ENCODE measurements at places on chromosomes 12 and 14.

- DNase-seq, result no peak
These were observed 79.8 kb upstream of the FSCB start for GRCh38 chr14:44586910-44587309.

DNA sequence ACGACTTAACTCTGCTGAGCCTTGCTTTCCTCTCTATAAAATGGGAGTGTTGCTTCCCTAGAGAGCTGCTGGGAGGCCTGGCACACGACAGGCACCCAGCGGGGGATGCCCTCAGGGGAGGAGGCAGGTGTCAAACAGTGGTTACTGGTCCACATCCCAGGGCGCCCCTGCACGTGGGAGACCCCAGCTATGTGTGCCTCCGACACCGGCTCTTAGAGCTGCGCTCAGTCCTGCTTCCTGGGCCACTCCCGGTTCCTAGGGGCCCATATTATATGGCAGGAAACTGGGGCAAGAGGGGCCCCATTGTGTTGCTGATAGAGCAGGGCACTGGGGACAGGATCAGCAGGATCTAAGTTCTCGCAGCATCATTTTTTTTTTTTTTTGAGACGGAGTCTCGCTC, 47.3 kb downstream of the CHGA start:
- no peak for DNase-seq

GRCh38 chr12:95830335-95831089, 28.2 kb upstream of the SNRPF start:
- no peak for DNase-seq

DNA sequence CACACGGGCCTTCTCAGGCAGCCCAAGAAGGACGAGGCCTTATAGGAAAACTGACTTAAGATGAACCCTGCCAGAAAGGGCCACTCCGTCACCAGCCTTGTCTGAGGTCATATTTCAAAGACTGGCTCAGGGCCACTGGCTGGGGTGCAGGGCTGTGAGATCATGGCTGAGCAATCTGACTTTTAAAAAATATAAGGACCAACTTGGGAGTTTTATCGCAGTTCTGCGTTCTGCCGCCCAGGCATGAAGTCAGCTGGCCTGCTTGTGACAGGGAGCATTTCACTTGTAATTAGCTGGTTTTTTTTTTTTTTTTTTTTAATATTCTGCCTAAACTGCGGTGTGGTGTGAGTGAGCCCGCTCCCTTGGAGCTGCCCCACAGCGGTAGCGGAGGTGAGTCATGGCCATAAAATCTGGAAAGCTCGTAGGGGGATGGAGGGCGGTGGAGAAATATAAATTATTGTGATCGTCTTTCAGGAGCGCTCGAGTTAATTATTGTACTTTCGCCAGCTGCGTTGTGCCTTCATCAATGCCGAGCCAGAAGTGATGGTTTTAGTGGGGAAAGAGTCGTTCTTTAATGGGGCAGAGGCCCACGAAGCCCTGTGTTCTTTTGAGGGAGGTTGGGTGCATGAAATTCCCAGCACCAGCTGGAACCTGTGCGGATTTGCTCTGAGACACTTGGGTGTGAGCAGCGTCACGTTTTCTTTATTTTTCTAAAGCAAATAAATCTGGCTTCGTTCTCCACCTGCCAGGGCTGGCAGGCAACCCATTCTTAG, 231.9 kb downstream of the C12orf75 start:
- no peak for DNase-seq

DNA sequence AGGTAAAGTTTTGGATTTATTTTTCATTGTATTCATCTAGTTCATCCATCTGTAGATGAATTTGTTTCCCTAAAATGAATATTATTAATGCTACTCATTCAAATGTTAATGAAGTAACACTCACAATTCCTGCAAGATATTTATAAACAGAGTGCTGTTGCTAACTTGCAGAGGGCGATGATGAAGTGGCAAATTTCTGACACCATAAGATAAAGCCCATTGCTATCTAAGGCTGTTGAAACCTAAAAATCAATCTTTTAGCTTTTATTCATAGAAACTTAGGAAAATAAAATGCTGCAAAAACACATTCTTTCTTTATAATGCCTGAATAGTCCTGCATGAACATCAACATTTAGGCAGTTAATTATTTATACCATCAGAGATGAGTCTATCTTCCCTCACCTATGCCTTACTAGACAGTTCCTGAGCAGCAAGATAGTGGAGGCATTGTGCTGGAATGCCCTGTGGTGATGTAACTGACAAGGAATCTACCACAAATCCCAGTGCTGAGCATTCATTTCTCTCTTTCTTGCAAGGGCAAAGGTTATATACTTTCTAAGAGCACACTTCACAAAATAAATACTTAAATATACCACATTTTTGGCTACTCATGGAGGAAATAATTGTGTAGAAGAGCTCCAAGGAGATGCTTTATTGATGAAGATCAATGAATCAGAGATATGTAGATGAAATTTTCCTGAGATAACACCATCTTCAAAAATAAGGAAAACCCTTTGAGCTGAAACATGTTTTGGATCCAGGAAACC, 57.6 kb downstream of the LMNTD1 start:
- no peak for DNase-seq

- DNase-seq, result no peak
These were observed 159.0 kb downstream of the MGAT4C start for GRCh38 chr12:86097161-86097560.

DNA sequence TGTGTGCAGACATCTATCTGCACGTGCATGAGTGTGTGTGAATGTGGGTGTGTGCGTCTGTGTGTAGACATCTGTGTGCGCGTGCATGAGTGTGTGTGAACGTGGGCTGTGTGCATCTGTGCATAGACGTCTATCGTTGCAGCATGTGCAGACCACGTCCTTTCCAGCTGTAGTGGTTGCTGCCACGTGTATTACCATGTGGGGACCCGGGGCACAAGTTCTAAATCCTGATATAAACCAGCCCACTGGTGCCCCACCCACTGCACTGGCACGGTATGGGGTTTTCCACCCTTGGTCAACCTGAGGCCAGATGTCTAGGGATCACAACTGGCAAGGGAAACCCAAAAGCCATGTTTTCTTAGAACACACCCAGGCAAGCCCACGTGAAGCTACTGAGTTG, 197.0 kb downstream of the ANO2 start:
- DNase-seq, result no peak

DNA sequence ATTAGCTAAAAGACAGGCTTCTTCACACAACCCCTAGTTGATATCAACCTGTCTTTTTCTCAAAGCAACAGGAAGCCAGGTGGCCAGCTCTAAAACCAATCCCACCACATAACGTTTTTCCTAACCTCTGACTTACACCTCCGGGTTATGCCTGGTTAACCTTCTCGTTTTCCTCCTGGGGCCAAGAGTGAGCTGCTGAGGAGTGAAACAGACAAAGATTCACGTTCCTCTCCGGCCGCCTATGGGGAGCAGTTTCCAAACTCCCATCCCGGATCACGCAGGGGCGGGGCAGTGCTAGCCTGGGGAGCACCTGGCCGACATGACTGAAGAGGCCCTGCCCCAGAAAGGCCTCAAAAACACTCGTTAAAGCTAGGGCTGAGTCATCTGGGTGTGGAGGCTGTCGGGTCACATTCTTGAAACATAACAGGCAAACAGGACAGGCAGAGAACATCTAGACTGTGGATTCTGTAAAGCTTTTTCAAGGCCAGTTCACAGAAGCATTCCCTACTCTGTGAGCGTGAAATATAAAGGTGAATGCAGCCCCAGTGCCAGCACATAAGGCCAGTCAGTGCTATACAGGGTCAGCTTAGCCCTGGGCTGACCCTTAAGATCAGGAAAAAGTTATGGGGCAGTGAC, 25.9 kb upstream of the LGALS3 start:
- DNase-seq, result no peak

GRCh38 chr14:103528146-103528586, 830 bp upstream of the TRMT61A start:
- no peak for DNase-seq

DNA sequence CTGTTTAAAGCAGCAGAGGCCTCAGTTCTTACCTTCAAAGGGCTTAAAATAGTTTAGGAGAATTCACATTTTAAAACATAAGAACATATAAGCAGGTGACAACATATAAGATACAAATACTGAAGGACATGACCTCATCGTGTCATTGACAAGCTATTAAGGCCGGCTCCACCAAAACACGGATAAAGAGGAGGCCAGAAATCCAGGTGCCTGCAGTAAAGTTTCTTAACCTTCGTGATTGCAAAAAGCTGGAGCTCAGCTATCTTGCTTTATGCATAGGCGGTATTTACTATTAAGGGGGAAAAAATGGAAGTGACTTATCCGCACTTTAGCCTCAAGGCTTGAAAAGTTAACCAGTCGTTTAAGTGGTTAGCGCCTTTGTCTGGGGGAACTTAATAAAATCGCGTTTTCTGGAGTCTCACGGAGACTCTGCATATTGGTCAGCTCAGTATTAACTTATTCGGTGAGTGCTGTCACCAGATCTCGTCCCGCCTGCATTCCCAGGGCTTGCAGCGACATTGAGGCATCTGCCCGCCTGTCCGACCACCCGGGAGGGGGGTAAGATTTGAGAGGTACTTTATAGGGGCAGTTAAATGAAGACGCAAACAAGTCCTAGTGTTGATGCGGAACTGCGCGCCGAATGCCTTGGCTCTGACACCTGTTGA, 1.1 kb upstream of the SP1 start:
- DNase-seq, result no peak

DNA sequence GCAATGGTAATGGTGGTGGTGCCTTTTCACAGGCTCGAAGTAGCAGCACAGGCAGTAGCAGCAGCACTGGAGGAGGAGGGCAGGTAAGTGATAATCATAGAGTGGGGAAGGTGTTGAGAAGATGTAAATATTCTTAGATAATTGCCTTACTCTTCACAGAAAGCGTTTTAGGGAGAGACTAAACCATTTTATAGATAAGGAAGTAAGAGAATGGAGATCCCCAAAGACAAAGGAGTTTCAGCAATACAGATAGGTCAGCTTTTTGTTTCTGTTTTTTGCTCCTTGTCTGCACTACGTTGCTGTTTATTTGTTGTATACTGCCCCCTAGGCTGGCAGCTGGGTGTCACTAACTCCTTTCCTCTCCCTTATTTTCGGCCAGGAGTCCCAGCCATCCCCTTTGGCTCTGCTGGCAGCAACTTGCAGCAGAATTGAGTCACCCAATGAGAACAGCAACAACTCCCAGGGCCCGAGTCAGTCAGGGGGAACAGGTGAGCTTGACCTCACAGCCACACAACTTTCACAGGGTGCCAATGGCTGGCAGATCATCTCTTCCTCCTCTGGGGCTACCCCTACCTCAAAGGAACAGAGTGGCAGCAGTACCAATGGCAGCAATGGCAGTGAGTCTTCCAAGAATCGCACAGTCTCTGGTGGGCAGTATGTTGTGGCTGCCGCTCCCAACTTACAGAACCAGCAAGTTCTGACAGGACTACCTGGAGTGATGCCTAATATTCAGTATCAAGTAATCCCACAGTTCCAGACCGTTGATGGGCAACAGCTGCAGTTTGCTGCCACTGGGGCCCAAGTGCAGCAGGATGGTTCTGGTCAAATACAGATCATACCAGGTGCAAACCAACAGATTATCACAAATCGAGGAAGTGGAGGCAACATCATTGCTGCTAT, 2.0 kb downstream of the SP1 start:
- no peak for DNase-seq

GRCh38 chr14:22388669-22389595, 200.1 kb downstream of the DAD1 start:
- no peak for DNase-seq

DNA sequence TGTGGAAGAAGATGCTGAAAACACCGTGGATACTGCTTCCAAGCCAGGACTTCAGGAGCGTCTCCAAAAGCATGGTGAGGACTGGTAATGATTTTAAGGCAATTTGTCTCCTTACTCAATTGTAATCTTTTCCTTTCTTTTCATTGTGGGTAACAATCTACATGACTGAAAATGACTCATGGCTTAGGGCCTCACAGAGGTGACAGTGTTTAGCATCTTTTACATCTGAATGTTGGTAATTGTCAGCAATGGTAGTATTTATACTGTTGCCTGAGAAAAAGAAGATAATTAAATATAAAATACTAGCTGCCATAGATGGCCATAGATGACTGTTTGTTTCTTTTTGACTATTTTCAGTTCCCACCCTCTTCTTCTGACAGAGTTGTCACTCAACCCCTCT, 31.6 kb downstream of the TULP3 start:
- no peak for DNase-seq

GRCh38 chr12:31740628-31741027, 11.8 kb upstream of the AMN1 start:
- DNase-seq, result no peak

DNA sequence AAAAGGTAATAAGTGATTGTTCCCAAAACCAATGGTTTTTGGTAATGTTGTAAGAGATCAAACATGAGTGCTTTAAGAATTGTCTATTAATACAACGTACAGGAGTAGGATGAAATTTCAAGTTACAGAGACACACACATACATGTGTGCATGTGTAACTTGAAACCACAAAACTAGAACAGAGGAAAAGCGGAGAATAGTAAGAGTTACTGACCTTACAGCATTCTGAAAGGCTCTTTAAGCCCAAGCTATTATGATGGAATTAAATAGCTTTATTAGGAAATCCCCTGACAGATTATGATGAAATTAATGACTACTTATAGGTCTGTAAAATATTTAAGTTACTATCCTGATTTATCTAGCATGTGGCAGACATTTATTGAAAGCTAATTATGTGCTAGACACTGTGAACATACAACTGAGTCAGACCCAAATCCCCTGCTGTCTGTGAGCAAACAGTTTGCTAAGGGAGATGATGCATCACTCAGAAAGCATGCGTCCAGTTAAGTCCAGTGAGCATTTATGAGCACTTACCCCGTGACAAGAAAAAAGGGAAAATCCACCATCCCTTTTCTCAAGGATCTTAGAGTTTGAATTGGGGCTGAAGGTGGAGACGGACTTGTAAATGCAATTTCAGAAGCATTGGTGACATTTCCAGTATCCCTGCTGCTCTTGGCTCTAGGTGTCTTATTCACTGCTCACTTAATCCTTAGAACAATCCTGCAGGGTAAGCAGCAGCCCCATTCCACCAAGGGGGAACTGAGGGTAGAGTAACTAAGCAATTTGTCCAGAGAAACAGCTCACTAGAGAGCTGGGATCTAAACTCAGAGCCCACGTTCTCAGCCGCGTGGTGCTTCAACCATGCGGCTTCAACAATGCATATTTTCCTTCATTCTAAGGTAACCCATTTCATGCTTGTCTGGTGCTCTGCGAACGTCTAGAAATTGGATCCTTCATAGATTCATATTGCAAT, 117.4 kb downstream of the EML1 start:
- no peak for DNase-seq

DNA sequence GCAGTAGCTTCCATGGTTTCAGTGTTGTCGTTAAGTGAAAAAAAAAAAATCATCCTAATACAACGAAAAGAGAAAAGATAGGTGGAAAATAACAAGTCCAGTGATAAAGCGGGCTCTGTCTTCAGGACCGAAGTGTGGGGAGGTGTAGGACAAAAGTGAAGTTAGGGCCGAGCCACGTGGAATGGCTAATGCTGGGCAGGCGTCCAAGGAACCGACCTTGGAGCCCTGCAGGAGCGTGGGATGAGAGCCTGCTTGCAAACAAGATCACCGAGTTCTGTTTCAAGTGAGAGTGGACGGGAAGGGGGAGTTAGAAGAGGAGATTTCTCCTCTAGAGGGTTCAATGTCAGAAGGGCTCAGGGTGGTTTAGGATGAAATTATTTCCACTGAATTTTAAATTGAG, 22.2 kb downstream of the A2ML1 start:
- no peak for DNase-seq

- no peak for DNase-seq
These were observed 42.8 kb upstream of the CPSF6 start for GRCh38 chr12:69196302-69197288.

GRCh38 chr12:96073346-96074330, 38.3 kb upstream of the LTA4H start:
- no peak for DNase-seq

GRCh38 chr14:68216079-68216478, 396.5 kb downstream of the RAD51B start:
- DNase-seq, result peak; percentile 18

Measured in NCI-H187 (cell line).